Stimulated activated CD4-positive, alpha-beta T cell treated with anti-CD3 and anti-CD28 coated beads, Interleukin-2, amount 100 ng/mL, for 24 hours (primary cell): ENCODE measurements at places on chromosomes 12 and 14.

GRCh38 chr12:49661191-49661590, 37.8 kb downstream of the PRPF40B start:
- DNase-seq: peak; percentile 34

- no peak for DNase-seq
These were observed 706.7 kb downstream of the RERGL start for GRCh38 chr12:17383321-17383720.

DNA sequence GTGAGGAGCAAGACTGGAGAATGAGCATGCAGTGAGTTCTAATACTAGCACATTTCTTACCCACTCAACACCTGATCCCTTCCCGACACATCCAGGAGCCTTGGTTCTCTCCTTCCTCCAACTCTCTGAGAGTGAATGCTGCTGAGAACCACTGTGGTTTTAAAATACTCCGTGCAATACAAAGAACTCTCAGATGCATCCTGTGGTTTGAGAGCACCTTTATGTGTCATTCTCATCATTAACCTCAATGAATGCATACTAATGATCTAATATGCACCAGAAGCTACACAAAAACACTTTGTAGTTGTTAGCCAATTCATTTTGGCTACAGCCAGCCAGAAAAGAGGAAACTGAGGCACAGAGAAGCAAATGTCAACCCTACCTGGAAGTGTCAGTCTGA, 87.6 kb downstream of the GALNT8 start:
- DNase-seq: no peak

GRCh38 chr14:93905623-93906022, 21.5 kb upstream of the FAM181A start:
- DNase-seq: no peak

DNA sequence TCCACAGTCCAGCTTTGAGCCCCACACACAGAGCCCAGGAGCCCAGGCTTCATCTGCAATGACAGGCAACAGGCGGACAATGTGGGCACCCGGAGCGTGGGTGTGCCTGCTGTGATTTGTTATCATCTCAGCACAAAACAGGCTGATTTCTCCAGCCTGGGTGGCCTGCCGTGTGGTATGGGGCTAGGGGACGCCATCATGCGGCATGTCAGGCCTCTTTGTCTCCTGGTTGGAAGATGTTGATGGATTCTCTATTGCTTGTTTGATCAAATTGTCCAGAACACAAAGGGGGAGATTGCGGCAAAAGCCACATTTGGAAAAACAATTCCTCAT, 147.1 kb downstream of the KIF26A start:
- no peak for DNase-seq

DNA sequence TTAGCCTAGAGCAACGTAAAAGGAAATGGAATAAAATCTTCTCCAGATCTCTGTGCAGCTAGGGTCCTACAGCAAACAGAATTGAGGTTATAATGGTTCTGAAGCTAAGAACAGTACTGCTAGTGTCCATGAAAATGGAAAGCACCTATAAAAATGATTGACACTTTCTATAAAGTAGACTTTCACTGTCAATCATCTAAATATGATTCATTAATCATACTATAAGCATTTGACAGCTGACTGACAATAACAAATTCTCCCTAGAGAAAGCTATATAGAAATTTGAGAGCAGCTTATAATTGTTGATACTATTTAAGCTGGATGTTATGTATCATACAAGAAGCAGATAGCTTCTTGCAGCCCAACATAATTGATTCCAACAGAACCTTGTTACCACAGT, 80.9 kb downstream of the PDZRN4 start:
- no peak for DNase-seq
